ENCODE measurements at places on chromosomes 6 and 20.

DNA sequence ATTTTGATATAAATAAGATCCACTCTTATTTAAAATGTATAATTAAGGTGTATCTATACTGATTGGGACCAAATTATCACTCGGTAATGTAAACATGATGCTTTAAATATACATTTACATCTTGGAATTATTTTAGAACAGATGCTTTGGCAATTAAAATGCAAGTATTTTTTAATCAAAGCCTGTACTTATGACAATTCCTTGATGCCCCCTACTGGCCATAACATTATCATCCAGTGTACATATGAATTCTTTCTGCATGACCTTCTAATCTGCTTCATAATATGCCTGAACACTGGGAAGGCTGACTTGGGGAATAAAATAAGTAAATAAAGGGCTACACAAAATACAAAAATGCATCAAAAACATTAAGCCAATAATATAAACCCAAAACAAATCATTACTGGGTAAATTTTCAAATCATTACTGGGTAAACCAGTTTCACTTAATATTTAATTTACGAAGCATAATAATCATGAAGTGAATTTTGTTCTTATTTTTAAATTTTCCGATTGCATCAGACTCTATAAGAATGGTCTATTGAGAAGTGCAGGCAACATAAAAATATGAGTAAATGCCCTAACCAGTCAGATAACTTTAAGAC is 65.1 kb downstream of the CGA start:
- DNase-seq: no peak

- DNase-seq: no peak
These were observed 21.2 kb downstream of the SNRPB start for GRCh38 chr20:2449386-2449785.

- DNase-seq: no peak
These were observed 119.3 kb downstream of the RNASET2 start for GRCh38 chr6:166836785-166837718.

- DNase-seq: no peak
These were observed 28.3 kb downstream of the NFATC2 start for GRCh38 chr20:51514249-51514648.
